ENCODE measurements at places on chromosomes 12 and 14.

DNA sequence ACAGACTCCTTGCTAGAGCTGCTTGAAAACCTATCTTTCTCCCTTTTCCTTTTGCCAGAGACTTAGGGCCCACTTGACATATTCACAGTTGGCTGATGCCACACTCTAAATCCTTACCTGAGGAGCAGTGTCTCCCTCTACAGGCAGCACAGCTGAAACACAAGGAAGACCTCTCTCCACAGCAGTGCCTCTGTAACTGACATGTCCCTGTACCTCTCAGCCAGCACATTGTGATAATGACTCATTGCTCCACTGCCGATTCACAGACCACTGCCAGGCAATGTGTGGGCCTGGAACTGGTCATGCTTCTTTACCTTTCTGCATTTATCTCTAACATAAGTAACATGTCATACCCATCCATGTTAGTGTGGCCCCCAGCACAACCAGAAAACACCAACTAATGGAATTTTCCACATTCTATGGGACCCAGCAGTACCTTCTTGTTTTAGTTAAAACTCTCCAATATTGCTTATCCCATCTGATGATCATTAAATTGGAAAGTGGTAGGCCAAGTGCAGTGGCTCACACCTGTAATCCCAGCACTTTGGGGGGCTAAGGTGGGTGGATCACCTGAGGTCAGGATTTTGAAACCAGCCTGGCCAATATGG, 56.5 kb downstream of the GTF2A1 start:
- no peak for DNase-seq

- DNase-seq: no peak
Measured at GRCh38 chr12:73452672-73453469, 1084.8 kb upstream of the ATXN7L3B start.

DNA sequence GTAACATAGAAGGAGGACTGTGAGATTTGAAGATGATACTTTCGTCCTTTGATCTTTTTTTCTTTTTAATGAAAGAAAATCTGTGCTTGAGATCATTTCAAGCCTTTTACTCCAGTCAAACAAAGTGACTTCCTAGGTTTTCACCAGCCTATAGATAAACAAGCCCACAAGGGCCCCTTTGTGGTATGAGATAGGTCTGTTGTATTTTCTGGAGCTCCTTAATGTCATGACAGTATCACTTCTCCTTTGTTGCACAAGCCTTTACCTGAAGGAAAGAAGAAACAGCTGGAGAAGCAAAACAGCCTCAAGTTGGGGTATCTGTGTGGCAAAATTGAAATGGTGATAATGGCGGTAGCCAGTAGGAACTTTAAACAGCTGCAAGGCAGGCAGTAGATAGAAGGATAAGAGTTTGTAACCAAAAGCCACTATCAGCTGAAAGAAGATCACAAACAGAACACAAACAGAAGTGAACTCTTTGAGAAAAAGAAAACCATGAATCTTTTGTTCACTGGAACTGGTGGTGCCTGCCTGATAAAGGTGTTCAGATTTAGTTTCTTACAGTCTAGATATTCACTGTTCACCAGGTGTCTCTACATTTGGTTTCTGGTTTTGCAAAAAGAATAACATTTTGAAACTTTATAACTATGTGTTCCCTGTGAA, 96.8 kb downstream of the LGR5 start:
- no peak for DNase-seq

DNA sequence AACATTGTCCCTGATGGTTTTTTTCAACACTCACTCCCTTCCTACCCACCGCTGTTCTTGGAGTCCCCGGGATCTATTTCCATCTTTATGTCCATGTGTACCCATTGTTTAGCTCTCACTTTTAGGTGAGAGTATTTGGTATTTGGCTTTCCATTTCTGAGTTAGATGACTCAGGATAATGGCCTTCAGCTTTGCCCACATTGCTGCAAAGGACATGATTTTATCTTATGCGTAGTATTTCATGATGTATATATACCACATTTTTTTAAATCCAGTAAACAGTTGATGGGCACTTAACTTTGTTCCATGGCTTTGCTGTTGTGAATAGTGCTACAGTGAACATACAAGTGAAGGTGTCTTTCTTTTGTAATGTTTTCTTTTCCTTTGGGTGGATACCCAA, 123.5 kb upstream of the KITLG start:
- no peak for DNase-seq

DNA sequence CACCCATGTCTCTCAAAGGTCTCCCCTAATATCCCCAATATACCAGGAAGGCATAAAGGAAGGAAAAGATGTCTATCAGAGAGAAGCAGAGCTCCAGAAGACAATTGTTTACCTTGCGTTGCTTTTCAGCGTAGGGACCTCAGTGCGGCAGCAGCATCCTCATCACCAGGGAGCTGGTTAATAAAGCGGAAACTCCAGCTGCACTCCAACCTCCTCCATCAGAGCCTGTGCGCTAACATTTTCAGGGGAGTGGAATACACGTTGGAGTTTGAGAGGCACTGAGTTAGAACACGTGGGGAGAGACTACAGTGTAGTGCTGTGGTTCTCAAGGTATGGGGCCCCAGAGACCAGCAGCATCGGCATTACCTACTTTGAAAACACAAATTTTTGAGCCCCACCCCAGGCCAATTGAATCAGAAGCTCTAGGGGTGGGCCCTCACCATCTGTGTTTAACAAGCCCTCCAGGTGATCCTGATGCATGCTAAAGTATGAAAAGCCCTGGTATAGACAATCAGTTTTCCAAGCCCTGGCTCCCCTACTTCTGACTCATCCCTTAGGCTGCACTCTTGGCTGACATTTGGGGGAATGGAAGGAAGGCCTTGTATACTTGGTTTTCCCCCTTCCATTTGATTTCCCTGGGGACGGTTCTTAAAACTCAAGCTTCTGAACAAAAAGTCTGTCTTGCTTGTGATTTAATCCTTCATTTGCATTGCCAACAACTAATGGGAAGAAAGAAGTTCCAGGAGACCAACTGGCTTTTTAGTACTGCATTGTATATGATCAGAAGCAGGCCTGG, 419.0 kb upstream of the CCDC196 start:
- no peak for DNase-seq

- no peak for DNase-seq
Measured at GRCh38 chr14:100552524-100553125, 34.6 kb downstream of the BEGAIN start.
